GOT3 (cell line): ENCODE measurements at places on chromosomes 3 and 15.

GRCh38 chr3:106067711-106068110 is 198.9 kb upstream of the CBLB start:
- no peak for DNase-seq

DNA sequence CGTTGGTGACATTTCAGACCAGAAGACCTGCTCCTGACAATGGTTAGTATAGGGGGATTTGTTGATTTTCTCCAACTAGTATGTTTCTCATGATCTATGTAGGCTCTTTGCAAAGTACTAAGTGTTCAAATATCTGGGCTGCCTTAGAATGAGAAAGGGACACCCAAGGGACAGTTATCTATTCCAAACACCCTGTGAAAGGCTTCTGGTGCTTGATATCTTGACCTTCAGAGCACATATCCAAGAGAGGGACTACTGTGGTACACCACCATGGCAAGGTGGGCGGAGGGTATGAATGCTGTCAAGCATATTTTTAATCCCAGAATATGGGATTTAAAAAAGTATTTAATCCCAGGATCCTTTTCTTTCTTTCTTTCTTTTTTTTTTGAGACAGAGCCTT is 1.1 kb downstream of the FANCD2OS start:
- DNase-seq, result no peak

DNA sequence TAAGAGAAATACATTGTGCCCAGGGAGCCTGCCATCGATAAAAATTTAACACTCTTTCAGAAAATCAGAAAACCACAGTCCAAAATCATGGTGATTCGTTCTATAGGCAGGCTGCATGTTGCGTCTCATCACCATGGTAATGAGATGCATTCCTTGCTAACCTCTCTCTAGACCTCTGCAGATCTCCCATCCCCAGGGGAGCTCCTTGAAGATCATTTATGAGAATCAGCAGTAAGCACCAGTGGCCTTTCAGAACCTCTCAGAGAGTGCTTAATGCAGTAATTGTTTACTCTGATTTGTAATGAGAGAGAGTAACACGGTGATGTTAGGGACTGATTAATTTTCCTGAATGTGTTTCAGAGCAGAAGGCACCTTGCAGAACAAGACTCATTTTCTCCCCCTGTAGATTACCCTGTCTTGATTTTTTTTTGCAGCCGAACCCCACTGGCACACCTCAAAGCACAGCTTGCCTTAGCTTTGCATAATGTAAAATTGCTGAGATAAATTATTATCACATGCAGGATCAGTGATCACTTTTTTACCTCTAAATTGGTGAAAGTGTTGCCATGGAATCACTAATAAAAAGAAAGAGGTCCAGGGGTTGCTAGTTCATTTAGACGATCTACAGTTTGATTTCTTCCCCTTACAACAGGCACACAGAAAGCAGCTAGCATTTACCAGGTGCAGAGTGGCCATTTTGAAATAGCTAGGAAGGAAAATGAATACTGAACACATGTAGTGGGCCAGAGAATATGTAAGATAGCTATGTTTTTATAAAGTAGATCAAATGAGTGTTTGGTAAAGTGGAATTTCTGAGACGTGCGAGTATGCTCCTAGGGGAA is 98.9 kb upstream of the CHL1 start:
- no peak for DNase-seq

DNA sequence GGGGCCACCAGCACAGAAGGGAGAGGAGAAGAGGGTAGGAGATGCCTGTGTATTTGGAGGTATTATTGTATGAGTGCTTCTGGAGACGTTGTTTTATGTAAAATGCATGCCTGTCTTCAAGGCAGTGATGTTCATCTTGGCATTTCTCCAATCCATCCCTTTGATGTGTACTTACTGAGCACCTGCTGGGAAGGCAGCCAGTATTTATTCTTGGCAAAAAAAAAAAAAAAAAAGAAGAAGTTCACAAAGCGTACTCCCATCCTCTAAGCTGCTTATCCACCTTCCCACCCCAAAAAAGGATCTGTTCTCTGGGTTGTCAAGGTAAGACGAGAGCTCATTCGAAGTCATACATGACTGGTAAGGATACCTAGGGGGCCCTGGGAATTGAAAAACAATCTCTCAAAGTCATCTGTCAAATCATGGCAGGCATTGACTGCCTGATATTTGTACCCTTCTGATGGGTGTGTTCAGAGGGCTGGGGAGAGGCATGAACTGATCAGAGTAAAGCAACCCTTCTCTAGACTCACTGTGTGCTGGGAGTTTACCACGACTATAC is 30.0 kb upstream of the SLC6A1 start:
- DNase-seq, result no peak

DNA sequence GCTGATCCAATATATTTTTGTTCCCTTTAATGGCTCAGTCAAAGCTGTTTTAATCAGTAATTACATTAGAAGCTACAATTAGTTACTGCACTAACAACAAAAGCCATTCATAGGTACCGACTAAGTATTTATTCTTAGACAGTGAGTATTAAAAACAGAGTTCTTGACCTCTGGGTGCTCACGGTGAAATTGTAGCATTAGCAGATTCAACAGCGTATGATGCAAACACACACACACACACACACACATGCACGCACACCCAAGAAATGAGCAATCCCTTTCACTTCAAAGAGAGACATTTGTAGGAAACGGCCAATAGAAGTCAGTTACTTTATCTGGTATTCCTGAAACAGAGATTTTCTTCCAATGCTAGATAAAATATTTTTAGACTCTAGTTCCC is 27.0 kb upstream of the MITF start:
- DNase-seq, result no peak

DNA sequence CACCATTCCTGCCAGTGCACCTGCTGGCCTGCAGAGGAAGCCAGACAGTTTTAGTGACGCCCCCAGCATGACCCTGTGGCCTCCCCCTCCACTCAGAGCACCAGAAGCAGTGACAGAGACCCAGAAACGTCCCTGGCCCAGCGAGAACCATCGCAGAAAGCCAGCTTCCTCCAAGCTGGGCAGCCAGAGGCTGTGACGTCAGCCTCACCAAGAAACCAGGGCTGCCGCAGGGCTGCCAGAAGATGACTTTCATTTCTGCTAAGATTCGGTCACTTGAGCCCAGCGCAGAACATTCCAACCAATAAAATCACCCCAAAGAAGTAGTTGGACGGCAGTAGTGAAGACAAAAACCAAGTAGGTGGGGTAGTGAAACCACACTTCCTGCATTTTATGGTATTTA is 29.6 kb upstream of the RPL32 start:
- no peak for DNase-seq

- DNase-seq, result no peak
These were observed 75.3 kb downstream of the TMEM108 start for GRCh38 chr3:133113526-133113925.

DNA sequence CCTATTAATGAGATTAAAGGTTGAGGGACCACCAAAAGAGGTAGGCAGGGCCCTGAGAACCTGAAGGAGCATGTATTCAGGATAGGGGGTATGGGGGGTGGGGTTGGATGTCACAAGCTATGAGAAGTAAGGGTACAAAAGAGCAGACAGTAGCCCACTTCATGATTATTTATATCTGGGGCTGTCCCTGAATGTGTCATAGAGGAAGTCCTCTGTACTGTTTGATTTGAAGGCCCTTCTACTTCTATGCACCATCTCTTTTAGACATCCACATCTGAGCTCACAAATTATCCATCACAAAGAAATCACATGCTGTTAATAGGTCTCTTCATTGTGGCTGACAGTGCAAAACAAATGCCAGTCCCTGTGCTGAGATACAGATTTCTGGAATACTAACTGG is 68.6 kb downstream of the FHIT start:
- DNase-seq, result no peak

GRCh38 chr3:116077557-116077956 is 367.7 kb downstream of the LSAMP start:
- no peak for DNase-seq

DNA sequence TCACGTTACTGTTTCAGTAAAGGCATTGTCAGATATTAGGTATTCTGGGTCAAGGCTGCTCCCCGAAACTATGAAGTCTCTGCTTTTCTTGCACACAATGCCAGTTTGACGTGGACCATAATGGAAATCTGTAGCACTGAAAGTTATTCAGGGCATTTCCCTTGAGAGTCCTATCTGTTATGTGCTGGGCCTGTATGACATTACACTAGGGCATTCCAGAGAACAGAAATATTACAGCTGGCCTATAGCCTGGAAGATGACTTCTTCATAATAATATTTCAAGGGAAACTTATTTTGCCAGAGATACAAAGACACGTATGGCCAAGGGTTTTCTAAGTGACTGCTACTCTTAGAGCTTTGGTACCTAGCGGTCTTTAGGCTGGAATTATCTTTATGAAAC is 613.6 kb upstream of the CBLB start:
- DNase-seq, result no peak

DNA sequence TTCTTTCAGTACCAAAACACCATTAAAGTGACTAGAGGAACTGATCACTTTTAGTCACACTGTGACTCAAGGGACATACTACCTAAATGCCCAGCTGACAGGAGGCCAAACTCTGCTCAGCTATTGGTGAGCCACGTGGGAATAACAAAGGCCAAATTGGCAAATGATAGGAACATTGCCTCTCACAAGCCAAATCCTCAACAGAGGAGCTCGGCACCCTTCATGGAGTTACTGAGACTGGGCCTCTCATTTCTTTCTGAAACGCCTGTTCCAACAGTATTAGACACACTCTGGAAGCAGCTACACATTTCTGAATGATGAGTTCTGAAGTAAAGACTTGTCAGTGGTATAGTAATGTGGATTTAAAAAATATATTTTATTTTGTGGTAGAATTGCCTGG is 166.0 kb upstream of the COL8A1 start:
- DNase-seq, result no peak

DNA sequence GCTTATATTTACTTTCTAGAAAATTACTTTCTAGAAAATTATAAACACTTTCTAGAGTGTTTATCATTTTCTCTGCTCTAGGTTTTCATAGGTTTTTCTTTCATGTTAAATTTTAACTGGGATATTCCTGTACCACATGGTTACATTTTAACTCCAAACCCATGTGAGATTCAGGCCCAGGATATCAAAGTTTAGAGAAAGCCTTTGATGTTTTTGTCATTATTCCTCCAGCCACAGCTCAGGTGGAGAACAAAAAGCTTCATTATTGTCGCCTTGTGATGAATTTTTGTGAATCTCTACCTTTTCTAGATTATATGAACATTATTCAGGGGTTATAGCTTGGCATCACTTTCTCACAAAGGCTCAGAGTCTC is 816.0 kb downstream of the SQOR start:
- no peak for DNase-seq

- no peak for DNase-seq
These were observed 270.0 kb upstream of the PEX5L start for GRCh38 chr3:180306691-180307090.

DNA sequence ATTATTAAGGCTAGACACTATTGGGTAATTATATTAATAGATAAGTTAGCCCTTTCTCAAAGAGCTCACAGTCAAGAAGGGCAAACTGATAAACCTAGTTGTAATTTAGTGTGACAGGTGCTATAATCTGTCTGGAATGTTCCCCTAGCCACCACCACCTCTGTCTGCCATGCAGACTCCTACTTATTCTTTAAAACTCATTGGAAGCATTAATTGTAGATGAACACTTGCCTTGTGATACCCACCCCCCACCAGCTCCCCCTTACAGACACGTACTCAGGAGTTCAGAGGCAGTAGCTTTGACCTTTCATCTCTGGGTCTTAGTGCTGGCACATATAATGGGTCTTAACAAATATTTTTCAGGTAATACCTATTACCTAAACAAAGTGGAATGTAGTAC is 195.9 kb downstream of the TP63 start:
- DNase-seq, result no peak

- DNase-seq, result no peak
These were observed 26.0 kb downstream of the ACSBG1 start for GRCh38 chr15:78208341-78208844.

- DNase-seq, result no peak
These were observed 8.9 kb upstream of the COMMD4 start for GRCh38 chr15:75327005-75327404.

- DNase-seq, result no peak
These were observed 11.7 kb downstream of the TF start for GRCh38 chr3:133757701-133758567.

- no peak for DNase-seq
These were observed 19.6 kb downstream of the DYNC1LI1 start for GRCh38 chr3:32551087-32551486.
